Astrocyte of the spinal cord (primary cell): ENCODE measurements at places on chromosomes 7 and 10.

- peak; percentile 50 for DNase-seq
Observed at GRCh38 chr10:27745732-27746396, at the start of gene MKX. TSS of gene MKX (minus strand) at chr10:27745819. CDS start at chr10:27743415, 2,404 bp downstream.

DNA sequence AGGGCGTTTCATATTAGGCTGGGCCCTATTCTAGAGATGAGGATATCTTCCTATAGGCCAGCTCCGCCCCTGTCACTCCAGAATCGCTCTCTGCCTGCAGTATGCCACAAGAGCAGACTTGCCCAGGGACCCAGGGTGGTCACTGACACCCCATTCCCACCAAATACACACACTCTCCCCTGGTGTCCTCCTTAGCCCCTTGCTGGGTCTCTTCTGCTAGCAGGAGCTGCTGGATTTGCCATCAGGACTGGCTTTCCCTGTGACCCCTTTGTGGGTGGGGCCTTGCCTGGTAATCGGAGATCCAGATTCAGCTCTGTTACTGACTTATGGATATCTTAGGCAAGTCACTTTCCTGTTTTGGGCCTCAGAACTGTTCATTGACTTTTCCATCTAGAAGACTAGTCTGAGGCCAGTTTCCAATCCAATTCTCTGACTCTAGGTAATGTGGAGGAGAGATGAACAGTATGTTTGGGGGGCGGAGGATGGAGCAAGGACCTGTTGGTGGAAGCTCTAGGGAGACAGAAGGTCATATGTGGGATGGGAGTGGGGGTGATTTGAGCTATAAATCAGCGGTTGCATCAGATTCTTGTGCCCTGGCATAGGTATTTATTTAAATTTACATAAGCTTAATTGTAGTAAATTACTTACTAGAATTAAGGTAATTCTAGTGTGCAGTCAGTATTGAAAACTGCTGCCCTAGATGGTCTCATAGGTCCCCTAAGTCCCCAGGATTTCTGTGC is 1.6 kb downstream of the TSPAN15 start:
- DNase-seq = no peak

GRCh38 chr7:83793558-83793957 is 144.6 kb upstream of the SEMA3E start:
- DNase-seq = no peak

GRCh38 chr7:16556359-16556758 is 29.7 kb downstream of the LRRC72 start:
- DNase-seq = no peak

GRCh38 chr10:80686734-80687475 is 149.2 kb downstream of the SH2D4B start:
- no peak for DNase-seq

DNA sequence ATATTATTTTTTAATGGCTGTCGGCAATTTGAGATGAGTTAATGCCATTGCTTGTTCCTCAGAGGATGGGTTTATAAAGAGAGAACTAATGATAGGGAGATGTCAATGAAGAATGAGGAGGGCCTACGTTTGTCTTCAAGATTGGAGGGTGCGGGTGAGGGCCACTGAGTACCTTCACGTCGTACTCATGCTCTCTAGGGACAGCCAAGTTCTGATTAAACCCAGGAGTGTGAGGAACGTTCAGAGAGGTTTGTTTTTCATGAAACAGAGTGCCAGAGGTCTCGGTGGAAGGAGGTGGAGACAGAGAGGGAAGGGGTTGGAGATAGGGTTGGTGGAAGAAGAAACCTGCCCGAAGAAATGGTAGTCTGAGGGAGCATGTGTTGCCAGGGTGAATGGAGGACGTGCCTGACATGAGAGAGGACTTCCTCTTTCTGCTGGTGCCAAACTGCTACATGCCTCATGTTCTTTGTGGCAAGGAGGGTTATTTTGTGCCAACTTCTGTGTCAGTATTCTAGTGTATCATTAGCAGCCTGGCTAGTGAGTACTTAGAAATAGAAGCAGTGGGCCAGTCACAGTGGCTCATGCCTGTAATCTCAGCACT is 8.9 kb downstream of the DHTKD1 start:
- no peak for DNase-seq

GRCh38 chr10:99777918-99778714 is 4.3 kb upstream of the ABCC2 start:
- no peak for DNase-seq

DNA sequence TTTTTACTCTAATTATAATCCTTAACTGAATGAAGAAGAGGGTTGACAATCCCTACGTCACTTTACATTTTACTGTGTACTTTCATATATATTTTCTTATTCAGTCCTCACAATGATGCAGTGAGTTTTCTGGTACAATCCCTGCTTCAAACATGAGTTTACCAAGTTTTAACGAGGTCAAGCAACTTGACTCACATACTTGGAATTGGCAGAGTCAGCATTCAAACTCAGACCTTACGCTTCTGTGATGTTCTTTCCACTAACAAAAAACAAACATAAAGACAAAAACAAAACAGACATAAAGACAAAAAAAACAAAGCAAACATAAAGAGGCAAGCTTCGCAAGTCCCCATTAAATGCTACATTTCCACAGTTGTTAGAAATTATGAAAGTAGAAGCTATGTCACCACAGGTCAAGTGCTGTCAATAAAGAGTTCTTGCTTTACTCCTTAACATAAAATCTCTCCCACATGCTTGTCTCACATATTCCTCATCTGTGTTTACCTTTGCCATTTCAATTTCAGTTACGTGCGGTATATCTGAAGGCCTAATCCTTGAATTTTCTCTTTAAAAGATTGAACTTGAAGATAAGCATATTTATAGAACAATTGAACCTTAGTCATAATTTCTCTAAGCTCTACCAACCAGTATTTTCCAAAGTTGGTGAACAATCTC is 217.3 kb downstream of the CELF2 start:
- DNase-seq = no peak

- no peak for DNase-seq
Observed at GRCh38 chr7:27963056-27963455, 217.5 kb downstream of the JAZF1 start.

GRCh38 chr7:151735851-151736402 is 141.0 kb downstream of the PRKAG2 start:
- DNase-seq = no peak

GRCh38 chr7:159141167-159141566 is 3.5 kb downstream of the VIPR2 start:
- DNase-seq = no peak

GRCh38 chr7:127530148-127530547 is 55.2 kb downstream of the GCC1 start:
- no peak for DNase-seq

DNA sequence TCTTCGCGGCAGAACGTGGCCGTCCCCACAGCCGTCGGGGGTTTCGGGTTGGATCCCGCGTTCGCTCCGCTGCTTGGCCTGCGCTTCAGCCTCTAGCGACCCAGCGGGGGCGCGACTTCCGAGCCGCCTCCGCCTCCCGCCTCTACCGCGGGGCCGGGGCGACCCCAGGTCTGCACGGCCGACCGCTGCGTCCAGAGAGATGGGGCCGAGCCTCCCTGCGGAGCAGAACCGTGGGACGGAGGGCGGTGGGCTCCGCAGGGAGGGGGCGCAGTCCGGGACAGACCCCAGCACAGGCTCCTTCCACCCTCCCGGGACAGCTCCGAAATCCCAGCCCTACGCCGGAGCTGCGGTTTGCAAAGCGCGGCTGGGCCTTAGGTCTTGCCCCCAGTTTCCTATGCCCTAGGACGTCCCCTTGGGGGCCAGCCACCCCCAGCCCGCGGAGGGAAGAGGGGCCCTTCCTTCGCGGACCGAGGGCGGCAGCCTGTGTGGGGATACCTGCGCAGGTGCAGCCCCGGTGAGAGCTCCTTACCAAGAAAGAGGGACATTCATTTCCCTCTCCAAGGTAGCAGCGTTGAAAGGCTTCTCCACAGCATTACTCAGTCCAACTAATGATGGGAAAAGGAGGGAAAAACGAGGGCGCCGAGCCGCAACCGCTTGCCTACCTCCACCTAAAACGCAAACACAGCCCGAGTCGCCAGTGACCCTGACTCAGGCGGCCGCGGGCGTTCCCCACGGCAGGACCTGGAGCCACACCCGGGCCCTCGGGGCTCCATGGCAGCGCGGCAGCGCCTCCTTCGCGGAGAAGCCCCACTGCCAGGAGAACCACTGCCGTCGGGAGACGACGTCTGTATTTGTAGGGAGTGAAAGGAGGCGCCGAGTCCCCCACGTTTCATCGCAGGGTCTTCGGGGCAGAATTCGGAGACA is 115.7 kb downstream of the BMS1 start:
- no peak for DNase-seq

- DNase-seq = no peak
Observed at GRCh38 chr10:59173414-59173813, 3.0 kb upstream of the PHYHIPL start.

DNA sequence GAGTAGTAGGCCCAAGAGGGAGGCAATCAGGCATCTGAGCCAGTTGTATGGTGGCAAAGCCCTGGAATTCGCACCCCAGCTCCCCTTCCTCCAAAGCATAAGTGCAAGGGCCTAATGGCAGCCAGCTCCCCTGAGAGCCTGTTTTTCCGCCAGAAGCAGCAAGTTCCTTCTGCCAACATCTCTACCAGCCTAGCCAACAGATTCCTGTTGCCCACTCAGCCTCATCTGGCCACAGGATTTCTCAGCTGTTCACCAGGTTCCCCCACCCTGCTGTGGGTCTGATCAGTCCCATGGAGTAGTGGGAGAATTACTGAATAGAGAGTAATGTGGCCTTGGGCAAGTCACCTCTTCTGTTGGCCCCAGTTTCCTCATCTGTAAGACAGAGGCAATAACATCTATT is 186.2 kb upstream of the PDE1C start:
- no peak for DNase-seq

DNA sequence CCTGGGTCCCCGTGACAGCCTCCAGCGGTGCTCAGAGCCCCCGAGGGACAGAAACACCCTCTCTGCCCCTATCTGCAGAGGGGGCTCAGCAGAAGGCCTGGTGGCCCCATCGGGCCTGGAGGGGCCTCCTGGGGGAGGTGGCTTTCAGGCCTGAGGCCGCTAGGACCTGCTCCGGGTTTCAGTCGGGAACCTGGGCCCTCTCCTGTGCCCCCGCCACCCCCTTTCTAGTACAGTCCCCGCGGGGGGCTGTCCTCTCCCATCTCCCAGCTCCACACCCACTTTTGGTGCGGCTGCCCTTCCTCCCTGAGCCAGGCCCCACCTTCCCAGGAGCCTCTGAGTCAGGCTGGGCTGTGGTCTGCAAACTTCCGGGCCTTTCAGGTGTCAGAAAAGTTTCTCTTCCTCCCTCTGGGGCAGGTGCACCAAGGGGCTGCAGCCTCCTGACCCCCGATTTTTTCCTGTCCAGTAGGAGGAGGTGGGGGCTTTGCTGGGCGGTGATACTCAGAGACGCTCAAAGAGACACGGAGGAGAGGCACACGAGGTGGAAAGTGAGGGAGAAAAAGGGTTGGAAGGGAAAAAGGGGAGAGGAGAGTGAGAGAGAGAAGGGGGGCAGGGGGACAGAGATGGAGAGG is 692 bp downstream of the CARD11 start:
- DNase-seq = no peak

DNA sequence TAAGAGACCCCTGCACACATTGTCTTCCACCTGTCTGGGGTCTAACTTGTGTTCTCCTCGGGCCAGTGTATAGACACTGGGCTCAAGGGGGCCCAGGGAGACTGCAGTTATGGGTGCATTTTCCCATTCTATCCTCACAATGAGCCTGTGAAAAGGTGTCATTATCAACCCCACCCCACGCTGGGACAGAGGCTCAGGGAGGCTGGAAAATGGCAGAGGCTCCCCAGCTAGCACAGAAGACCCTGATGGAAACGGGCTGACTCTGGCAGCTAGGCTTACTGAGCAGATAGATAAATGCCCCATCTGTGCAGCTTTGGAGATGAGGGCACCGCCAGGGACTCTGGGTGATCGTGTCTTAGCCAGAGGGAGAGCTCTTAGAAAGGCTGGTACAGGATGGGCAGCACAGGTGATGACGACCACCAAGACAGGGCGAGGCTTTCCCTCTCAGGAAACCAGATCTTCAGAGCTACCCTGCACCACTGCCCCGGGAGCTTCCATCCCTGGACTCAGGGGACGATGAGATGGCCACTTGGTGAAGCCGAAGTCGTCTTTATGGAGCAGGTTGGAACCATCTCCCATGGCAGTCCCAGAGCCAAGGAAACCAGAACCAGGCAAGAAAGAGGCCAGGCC is 58.2 kb upstream of the CHST15 start:
- no peak for DNase-seq

- DNase-seq = peak; percentile 35
Observed at GRCh38 chr10:5563991-5564536, 39.3 kb downstream of the CALML3 start.

DNA sequence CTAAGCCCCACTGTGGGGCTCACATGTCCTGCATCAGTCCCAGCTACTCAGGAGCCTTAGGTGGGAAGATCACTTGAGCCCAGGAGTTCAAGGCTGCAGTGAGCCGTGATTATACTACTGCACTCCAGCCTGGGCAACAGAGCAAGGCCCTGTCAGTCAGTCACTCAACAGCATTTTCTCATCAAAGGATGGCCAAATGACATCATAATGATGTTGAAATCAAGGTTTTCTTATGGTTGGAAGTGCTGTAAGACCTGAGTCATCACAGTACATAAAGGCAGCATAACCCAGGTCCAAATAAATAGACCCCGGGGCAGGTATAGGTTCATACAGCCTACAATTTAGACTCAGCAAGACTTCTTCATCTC is 341.1 kb downstream of the PARD3 start:
- DNase-seq = peak; percentile 17

- no peak for DNase-seq
Observed at GRCh38 chr10:132546567-132547420, 9.2 kb downstream of the INPP5A start.

DNA sequence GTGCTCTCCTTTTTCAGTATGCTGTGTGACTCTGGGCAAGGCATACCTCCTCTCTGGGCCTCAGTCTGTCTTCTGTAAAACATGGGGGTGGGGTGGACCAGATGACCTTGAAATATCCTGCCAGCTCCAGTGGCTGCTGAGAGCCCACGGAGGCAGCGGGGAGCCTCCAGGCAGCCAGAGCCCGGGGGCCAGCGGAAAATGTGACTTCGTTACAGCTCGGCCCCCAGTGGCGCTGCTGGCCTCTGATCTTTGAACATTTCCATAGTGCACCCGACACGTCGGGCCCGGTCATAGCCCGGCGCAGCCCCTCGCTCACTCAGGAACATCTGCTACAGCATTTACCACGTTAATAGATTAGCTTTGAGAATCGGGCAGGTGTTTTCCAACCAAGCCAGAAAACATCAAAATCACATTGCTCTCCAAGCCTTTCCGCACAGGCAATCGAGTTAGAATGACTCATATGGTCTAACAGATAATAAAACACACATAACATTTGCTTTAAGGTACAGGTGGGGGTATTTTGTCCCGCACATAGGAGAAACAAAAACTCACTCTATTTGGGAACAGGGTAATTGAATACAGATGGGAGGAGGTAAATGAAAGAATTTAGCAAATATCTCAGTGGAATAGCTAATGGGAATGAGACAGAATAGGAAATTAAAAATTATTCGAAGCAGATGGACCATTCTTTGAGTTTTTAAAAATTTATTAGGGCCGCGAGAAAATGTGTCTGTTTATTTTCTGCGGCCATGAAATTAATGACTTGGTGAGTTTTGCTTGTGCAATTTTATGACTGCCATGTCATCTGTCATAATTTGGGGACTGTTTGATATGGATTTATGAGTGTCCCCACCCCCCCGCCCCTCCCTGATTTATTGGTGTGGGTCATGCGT is 26.3 kb upstream of the COMTD1 start:
- no peak for DNase-seq

GRCh38 chr7:66905689-66906088 is 15.3 kb upstream of the TMEM248 start:
- DNase-seq = no peak
